Activated T-cell treated with anti-CD3 and anti-CD28 coated beads for 1 hour (primary cell): ENCODE measurements at places on chromosomes 12 and 14.

DNA sequence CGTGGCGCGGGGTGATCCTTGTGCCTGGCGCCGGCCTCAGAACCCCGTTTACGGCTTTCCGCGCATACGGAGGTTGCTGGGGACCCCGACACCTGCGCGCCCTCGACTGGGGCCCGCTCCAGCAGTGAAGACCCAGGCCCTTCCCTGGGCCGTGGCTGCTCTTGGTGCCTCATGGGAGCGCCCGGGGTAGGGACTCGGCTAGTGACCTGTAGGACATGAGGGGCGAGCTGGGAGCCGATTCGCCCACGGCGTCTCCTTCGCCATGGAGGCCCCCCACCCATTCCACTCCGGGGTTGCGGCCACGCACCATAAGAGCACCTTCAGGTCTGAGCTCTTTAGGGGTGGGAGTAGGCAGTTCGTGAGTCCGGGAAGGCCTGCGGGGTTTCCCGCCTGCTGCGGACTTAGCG is 14.2 kb upstream of the PAX9 start:
- DNase-seq: no peak

- DNase-seq: no peak
Observed at GRCh38 chr12:67533159-67533558, 115.4 kb upstream of the DYRK2 start.

DNA sequence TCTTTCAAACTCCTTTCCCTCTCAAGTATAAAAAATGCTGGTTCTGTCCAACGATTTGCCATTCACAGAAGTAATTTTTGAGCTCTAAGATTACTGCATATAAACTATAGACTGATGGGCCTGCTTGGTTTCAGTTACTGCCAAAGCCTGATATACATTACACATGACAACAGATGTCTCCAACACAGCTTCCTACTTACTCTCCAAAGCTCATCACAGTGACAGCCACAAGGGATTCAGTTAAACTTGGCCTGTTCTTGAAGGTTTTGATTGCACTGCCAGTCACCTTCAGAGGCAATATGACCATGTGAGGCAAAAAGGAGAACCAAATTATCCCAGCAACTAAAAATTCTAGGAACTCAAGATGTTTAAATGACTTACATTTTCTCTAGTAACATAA is 30.1 kb downstream of the STXBP6 start:
- no peak for DNase-seq

DNA sequence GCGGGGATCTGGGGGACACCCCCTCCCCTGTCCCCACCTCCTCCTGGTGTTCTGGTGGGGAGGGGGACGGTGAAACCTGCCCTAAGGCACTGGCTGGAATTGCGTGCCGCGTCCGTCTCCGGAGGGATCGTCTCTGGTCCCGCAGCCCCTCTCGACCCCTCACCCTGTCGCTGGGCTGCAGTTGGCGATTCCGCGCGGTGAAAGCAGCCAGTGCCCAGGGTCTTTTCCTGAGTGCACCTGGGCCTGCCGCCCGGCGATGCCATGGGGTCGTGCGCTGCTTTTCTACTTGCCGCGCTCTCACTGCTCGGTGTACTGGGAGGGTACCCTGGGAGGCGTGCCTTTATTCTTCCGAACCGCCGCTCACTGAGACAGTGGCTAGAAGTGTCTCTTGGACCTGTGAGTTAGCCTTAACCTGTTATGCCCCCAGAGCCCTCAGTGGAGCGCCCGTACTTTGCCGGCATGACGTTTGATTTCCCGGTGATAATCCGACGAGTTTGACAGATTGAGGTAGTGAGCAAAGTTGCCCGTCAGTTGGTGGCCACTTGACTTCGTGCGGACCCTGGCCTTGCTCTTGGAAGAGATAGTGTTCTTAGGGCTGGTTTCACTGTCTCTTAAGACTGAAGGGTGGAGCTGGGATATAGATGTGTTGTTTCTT is 788 bp downstream of the SFSWAP start:
- DNase-seq: no peak
